ENCODE measurements at places on chromosomes 7 and 10.

GRCh38 chr10:37732685-37733084 lies 124.7 kb downstream of the ZNF248 start:
- DNase-seq: no peak

GRCh38 chr10:16234916-16235315 lies 201.9 kb upstream of the PTER start:
- DNase-seq: no peak

DNA sequence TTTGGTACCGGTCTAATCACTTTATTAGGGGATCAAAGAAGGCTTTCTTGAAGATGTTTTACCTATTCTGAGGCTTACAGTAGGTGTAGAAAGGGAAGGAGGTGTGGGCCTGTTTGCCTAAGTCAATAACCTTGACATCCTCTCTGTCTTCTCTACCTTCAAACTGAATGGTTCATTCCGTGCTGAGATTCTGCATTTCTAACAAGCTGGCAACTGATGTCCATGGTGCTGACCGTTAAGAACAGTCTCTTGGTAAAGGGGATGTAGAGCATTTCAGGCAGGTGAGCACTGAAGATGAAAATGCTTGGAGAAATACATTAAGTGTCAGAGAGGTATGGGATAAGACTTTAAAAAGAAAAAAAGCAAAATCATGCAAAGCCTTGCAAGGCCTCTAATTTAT lies 51.5 kb upstream of the DGKB start:
- no peak for DNase-seq

DNA sequence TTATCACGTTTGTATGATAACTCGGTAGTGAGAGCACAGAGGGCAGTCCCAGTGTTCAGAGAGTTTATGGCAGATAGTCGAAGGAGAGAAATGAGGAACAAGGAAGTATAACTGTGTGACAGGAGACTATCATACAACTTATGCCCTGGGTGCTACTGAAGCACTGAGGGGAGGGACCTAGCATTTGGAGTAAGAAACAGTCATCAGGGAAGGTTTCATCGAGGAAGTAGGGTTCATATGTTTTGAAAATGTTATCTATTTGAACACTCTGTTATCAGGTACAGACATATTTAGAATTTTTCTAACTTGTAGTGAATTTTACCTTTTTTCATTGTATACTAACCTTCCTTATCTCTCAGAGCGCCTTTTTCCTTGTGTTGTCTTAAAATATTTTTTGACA lies 1214.4 kb upstream of the C7orf33 start:
- DNase-seq: no peak

GRCh38 chr7:108974641-108975040 lies 405.0 kb downstream of the DNAJB9 start:
- no peak for DNase-seq

DNA sequence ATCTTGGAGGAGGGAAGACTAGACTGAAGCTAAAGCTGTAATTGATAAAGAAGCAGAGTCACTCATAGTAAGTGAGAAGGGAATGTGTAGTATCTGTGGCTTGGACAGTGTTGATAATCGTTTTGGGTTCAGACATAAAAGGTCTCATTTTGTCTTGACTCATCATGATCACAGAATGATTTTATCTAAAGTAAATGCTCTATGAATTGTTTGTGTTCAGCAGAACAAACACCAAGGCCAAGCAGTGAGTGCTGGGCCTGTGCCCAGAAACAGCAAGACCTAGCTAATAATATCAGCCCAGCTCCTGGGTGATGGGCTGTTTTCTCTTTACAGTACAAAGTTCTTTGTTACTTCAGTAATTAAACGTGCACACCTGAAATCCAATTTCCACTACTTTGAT lies 26.7 kb upstream of the CD36 start:
- DNase-seq: no peak

- DNase-seq: no peak
Observed at GRCh38 chr7:143913945-143914615, 12.1 kb upstream of the TCAF1 start.

- no peak for DNase-seq
Observed at GRCh38 chr7:115221456-115221855, 299.6 kb downstream of the MDFIC start.

DNA sequence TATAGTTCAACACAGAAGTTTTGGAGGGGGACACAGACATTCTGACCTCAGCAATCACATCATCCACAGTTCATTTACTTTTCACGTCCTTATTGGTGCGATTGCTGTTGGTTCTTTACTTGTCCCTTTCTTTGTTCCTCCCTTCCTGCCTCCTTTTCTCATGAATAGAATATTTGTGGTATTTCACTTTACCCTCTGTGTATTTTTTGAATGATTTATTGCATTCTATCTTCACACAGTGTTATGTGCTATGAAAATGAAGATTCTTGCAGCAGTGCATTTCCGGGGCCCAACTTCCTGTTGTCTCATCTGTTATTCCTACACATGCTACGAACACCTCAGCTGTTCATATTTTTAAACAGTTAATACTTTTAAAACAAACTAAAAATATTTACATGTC lies 179.6 kb downstream of the ZMYND11 start:
- no peak for DNase-seq

DNA sequence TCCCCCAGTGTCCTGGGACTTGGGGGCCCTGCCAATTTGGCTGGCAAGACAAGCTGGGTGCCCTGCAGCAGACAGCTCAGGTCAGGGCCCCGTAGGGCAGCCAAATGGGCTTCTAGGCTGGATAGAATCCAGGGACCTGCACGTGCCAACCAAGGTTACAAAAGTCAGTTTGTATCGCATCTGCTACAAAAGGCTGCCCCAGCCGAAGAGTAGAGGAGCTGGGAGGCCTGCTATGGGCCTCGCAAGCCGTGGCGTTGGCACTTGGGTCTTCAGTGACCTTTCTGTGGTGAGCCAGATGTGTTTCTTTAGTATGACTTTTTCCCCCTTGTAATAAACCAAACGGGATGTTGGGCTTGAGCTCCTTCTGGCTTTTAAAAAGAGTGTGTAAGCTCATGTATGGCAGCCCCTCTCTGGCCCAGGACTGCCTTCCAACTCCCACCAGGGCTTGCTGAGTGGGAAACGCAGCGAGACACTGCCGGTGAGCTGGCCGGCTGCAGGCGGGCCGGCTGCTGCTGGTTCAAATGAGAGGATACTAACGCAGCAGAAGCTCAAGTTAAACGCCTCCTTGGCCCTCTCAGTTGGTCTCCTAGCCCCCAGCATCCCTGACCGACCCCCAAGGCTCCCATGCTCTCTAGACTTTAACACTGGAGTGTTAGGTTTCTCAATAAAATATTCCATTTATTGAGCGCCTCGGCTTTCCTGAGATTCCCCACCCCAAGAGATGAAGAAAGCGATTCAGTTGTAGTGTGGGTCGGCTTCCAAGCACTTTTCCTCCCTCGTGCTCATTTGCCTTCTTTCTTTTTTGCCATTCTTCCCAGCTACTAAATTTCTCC lies 3.1 kb upstream of the HOXA10 start:
- DNase-seq: no peak

GRCh38 chr7:26723129-26723528 lies 141.3 kb downstream of the SKAP2 start:
- DNase-seq: no peak

DNA sequence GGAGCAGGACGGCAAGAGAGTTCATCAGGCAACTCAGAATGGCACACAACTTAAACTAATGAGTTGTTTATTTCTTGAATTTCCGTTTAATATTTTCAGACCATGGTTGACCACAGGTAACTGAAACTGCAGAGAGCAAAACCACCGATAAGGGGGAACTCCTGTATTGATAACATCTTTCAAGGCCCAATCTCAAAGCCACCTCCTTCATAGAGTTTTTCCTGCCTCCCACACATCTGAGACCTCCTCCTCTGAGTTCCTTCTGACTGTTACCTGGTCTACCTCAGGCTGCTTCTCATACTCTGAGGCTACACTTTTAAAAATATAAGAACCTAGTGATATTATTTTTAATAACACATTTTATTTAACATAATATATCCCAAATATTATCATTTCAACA lies 341.5 kb upstream of the NPVF start:
- no peak for DNase-seq

DNA sequence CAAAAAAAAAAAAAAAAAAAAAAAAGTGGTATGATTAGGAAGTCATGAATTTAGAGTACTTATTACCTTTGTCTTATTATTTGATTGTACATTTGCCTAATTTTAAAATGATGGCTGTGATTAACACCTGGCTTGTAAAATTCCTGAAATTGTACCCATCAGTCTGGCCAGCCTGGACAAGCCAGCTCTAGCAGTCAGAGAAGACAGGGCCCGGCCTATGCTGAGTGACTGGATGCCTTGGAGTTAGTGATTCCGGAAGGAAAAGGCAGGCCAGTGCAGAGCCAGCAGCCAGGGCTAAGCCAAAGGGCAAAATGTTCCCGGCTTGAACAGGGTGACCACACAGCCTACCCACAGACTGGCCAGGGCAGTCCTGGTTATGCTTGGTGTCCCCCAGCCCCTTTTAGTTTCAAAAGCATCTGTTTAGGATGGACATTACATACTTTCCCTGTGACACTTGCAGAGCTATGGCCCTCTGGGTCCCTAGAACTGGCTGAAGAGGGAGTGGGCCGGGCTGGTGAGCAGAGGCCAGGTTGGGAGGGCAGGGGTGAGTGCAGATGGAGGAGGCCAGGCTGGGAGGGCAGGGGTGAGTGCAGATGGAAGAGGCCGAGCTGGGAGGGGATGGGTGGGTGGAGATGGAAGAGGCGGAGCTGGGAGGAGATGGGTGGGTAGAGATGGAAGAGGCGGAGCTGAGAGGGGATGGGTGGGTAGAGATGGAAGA lies 61.7 kb downstream of the PROSER2 start:
- DNase-seq: no peak

DNA sequence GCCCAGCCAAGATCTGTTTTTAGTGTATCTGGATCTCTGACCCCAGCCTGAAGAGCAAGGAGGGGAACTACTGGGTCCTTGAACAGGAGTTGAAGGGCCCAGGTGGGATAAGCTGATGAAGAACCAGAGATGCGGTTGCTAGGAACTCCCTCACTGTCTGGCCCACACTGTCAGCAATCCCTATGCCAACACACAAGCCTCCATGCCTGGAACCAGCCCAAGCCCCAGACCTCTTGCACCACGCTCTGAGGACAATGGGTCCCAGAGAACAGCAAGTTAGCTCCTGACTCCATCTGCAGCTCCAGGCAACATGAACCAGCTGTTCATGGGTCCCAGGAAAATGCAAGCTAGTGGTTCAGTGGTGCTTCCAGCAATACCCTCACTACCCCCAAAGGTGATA lies 2.4 kb downstream of the NAT16 start:
- no peak for DNase-seq

GRCh38 chr7:137717811-137718271 lies 128.9 kb downstream of the DGKI start:
- DNase-seq: no peak

GRCh38 chr7:100642534-100642907 lies 1.2 kb upstream of the TFR2 start:
- DNase-seq: peak; percentile 20

GRCh38 chr10:87559392-87559791 lies 54.7 kb downstream of the MINPP1 start:
- no peak for DNase-seq

- DNase-seq: no peak
Observed at GRCh38 chr10:132512693-132513345, 24.8 kb upstream of the INPP5A start.

DNA sequence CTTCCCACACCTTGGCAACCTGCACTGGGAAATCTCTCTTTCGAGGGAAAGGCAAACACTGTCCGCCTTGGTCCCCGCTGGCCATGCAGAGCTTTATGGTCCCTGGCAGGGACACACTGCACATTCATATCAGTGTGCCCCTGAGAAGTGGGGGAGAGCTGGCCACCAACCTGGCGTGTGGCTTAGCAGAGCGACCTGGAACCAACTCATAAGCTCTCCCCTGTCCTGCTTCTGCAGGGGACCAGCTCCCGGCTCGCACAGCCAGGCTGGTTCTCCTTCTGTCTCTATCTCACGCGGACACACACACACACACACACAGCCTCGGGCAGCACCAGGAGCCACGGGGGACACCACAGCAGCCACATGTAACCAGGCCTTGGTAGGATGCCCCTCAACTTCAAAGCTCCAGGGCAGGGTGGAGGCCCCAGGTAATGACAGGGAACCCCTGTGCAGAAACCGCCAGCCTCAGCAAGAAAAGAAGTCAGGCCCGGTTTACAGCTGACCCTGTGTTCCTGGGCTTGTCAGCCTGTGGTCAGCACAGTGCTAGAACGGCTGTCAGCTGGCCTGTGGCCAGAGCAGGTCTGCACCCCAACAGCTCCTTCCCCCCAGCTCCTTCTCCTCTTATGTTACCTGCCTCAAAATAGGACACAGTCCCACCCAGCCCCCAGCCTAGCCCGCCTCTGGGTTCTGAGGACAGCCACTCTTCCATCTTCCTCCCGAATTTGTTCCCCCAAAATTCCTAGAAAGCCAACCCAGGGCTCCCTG lies 69.3 kb downstream of the OAT start:
- no peak for DNase-seq

- no peak for DNase-seq
Observed at GRCh38 chr10:97427571-97428179, 1.7 kb downstream of the PGAM1 start.

DNA sequence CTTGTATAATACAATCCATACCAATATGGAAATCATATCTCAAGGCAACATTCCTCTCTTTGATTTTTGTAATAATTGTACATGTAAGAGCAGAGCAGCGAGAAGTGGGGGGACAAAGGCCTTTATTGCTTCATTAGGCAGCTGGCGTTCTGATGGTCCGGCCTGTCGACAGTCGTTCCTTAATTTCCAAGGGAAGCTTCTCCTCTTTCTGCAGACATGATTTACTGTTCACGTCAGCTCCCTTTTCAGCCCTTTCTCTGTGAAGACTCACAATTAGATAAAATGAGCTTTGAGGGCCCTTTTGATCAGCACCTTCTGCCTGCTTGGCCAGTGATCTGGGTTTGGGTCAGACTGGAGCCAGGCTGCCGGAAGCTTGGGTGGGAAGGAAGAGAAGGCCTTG lies 65.6 kb upstream of the CTBP2 start:
- DNase-seq: no peak

DNA sequence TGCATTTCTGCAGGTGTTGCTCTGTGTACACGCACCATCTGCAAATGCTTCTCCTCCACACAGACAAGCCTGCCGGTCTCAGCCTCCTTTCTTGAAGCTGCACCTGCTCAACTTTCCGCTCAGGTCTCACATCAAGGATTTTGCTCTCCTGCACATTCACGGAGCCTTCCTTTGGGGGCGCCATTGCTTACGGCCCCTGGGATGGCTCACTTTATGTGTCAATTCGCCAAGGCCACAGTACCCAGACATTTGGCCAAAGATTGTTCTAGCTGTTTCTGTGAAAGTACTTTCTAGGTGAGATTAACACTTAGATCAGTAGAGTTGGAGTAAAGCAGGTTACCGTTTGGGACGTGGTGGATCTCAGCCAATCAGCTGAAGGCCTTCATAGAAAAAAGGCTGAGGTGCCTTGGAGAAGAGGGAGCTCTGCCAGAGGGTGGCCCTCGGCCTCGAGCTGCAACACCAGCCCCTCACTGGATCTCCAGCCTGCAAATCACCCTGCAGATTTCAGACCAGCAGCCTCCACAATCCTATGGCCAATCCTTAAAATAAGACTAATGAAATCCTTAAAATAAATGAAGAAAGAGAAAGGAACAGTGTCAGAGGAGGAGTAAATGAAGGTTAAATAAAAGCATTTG lies 39.9 kb upstream of the PPP2R2D start:
- DNase-seq: no peak

Data from stimulated activated CD4-positive, alpha-beta T cell treated with anti-CD3 and anti-CD28 coated beads, Interleukin-4, amount 100 ng/mL, for 1 hour (primary cell).